NCI-H2107 (cell line): ENCODE measurements at places on chromosomes 6 and 20.

GRCh38 chr20:35085477-35086225, 7.0 kb downstream of the TRPC4AP start:
- DNase-seq: no peak

- DNase-seq: no peak
Measured at GRCh38 chr6:109393886-109394281, 11.6 kb upstream of the CD164 start.

GRCh38 chr20:2692036-2692885, at the start of gene EBF4:
TSS of gene EBF4 (plus strand) at chr20:2692780. CDS start at chr20:2693646, 866 bp downstream.
- no peak for DNase-seq

DNA sequence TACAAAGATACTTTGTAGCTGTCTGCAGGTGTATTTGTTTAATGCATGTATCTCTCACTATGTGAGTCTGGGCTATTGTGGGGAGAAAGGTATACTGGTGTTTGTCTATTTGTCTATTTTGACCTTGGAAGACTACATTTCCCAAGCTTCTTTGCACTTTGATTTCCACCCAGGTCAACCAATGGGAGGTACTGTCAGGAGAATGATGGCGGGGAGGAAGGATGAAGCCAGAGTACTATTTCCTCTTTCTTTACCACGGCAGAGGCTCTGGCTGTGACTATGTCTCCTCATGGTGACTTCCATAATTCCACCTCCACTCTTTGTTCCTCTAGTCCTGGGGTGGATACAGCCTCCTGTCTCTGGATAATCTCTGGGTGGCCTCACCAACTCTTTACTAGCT, 23.1 kb downstream of the LBP start:
- DNase-seq: no peak

- no peak for DNase-seq
Measured at GRCh38 chr6:72111611-72112010, 225.3 kb downstream of the RIMS1 start.

- DNase-seq: no peak
Measured at GRCh38 chr20:48786951-48787705, 40.7 kb downstream of the PREX1 start.

- DNase-seq: no peak
Measured at GRCh38 chr6:125307150-125307838, 5.5 kb upstream of the HDDC2 start.

DNA sequence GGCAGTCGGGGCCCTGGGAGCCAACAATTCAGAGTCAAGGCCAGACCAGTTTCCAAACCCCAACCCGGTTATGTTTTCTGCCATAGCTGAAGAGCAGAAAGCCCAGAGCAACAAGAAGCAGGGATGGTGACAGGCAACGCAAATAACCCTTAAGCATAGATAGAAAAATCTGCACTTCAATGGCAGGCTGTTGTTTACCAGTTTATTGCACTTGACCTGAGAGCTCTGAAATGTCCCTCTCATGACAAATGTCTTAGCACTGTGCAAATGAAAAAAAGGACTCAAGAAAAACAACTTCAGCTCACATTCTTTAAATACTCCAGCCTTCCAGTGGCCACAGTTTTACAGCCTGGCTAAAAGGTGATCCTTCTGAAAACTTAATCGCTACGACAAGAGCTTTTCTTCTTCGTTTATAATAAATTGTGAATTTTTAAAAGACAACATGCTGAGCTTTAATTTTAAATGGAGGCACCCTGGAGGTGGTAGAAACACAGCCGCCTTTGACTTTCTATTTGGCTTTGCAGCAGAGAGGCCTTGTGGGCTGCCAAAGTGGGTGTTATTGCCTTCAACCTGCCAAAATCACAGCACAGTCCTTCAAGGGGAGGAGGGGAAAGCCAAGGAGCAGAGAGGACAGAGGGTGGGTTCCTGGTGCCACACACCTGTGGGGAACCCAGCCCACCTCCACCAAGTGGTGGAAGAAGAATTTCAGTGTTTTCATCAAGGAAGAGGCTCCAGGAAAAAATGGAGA, 289.5 kb upstream of the CDYL start:
- DNase-seq: no peak

- no peak for DNase-seq
Measured at GRCh38 chr6:46651006-46651405, 1.6 kb downstream of the CYP39A1 start.

GRCh38 chr20:43467589-43467988, 9.9 kb downstream of the SRSF6 start:
- DNase-seq: no peak

- no peak for DNase-seq
Measured at GRCh38 chr20:48047447-48047846, 262.2 kb upstream of the SULF2 start.

GRCh38 chr6:168607272-168608112, 166.5 kb downstream of the SMOC2 start:
- peak; percentile 83 for DNase-seq

DNA sequence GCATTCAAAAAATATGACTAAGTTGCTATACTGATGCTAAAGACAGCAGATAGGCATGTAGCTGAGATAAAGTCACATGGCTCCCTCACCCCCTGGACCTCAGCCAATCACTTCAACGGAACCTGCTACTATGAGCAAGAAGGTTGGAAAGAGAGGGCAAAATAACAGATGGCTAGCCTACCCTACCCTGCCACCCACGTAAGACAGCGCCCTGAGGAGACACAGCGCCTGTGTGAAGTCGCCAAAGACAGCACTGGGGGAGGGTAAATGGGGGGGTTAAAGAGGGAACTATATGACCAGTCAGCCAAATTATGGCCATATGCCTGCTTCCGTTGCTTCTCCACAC, 163.2 kb downstream of the RALGAPA2 start:
- DNase-seq: no peak

DNA sequence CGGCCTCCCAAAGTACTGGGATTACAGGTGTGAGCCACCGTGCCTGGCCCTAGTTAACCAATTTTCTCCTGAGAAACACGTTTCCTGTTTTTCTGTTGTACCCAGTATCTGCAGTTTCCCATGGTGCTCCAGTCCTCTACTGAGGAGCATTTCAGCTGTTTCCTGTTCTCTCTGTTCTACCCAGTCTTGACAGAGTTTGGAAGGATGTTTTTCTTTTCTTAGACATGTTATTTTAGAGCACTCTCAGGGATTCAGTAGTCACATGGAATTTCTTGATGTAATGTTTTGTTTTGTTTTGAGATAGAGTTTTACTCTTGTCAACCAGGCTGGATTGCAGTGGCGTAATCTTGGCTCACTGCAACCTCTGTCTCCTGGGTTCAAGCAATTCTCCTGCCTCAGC, 129.8 kb upstream of the TIAM2 start:
- DNase-seq: no peak

- no peak for DNase-seq
Measured at GRCh38 chr6:17022604-17023003, 79.2 kb upstream of the STMND1 start.

GRCh38 chr20:10713161-10713560, 39.4 kb upstream of the JAG1 start:
- no peak for DNase-seq

DNA sequence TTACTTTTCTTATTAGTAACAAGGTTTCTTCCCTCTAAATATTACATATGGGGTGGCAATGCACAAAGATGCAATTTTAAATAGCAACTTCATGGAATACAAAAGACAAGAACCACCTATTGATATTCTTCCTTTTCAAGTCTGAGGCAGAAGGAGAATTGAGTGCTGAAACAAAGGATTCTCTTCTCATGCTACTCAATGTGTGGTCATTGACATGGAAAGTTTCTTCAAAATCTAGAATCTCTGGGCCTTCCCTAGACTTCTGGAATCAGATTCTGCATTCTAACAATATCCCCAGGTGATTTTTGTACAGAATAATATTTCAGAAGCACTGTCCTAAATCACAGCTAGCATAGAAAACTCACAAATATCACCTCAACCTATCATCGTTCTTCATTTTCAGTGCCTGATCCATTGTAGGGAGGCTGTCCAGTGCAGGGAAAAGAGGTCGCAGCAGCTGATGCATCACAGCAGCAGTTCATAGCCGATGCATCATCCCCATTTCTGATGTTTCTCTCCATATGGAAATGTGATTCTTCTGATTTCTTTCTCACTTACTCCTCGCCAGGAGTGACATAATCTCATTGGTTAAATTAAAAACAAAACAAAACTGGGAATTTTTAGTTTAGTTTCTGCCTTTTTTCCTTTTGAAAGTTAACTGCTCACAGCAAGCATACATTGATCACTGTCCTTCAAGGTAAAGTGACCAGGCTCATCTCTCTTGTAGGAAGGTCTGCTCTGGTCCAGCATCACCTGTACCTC, 139.5 kb upstream of the FAM83B start:
- no peak for DNase-seq

GRCh38 chr6:20479060-20479459, 55.2 kb upstream of the CDKAL1 start:
- no peak for DNase-seq

DNA sequence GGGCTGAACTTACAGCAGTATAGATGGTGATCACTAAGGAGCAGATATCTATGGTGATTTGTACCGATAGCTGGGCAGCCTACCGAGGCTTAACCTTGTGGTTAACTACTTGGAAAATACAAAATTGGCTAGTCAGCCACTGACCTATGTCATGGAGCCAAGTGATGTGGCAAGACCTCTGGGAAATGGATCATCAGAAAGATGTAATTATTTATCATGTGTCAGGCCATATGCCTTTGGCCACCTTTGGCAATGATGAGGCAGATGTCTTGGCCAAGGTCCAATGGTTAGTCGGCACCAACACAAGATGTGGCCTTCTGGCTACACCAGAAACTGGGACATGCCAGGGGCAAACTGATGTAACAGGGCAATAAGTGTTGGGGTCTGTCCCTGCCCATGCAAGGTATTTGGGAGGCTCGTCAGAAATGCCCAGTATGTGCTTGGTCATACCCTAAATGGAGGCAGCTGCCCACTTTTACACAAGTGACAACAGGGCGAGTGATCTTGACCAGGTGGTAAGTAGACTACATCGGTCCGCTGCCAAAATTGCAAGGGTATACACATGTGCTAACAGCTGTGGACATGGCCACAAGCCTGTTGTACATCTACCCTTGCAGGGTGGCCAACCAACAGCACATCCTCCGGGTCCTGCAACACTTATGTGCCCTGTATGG, 30.1 kb downstream of the HDDC2 start:
- no peak for DNase-seq

DNA sequence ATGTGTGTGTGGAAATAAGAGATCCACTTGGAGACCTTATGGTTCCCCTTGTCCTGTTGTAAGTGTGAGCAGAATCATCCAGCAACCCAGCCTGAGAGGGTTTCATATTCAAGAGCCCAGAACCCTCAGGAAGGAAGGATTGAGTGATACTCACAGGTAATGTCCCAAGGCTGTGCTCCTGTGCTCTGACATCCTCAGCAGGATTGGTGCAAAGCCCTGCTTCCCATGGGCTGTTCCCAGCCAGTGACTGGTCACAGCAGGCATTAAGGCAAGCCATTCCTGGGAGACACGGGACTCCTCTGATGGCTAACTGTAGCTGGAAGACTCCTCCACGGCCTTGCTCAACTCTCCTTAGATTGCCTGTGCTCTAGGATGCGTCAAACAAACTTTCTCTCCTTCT, 33.8 kb upstream of the HLA-G start:
- no peak for DNase-seq

DNA sequence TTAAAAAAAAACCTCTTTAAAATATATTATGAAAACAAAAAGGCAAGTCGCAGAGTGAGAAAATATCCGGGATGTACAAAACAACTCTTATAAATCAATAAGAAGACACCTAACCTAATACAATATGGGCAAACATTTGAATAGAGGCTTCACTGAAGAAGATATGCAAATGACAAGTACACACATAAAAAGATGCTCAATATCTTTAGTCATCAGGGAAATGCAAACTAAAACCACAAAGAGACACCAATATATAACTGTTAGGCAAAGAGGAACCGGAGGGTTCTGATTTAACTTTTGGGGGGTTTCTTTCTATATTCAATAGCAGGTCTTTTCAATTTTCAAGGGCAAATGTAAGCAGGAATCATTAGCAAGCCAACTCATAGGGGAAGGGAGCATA, 480.7 kb upstream of the SPTLC3 start:
- DNase-seq: no peak

DNA sequence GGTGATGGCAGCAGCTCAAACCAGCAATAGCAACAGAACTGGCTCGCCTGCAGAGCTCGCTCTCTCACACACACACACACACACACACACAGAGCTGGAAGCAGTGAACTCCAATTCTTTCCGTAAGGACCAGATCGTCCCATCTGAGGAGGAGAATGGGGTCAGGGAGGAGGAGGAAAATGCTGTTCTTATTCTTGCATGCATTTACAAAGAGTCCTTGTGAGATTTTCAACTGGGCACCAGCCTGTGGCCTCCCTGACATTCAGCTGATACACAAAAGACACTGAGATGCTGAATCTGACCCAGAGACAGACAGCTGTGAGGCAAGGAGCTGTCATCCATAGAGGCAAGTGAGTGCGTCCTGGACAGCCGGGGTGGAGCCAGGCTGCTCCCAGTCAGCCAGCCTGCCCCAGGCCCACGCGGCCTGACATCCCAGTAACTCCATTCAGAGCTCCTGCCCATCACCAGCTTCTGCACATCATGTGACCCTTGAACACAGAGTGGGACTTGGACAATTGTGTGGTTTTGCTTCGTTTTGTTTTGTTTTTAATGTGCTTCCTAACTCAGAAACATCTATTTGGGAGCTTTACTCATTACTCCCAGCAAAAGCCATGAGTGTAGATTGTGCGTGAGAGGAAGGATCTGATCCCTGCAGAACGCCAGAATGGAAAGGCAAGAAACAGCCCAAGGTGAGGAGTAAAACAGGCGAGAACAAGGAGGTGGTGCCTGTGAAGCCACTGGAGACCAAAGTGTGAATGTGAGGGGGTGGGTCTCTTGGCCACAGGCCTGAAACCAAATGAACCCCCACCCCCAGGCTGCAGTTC, 2.1 kb downstream of the SERPINB9 start:
- no peak for DNase-seq

GRCh38 chr6:6927521-6928361, 180.0 kb upstream of the RREB1 start:
- DNase-seq: no peak

GRCh38 chr6:2768696-2769095, 3.5 kb downstream of the WRNIP1 start:
- no peak for DNase-seq

DNA sequence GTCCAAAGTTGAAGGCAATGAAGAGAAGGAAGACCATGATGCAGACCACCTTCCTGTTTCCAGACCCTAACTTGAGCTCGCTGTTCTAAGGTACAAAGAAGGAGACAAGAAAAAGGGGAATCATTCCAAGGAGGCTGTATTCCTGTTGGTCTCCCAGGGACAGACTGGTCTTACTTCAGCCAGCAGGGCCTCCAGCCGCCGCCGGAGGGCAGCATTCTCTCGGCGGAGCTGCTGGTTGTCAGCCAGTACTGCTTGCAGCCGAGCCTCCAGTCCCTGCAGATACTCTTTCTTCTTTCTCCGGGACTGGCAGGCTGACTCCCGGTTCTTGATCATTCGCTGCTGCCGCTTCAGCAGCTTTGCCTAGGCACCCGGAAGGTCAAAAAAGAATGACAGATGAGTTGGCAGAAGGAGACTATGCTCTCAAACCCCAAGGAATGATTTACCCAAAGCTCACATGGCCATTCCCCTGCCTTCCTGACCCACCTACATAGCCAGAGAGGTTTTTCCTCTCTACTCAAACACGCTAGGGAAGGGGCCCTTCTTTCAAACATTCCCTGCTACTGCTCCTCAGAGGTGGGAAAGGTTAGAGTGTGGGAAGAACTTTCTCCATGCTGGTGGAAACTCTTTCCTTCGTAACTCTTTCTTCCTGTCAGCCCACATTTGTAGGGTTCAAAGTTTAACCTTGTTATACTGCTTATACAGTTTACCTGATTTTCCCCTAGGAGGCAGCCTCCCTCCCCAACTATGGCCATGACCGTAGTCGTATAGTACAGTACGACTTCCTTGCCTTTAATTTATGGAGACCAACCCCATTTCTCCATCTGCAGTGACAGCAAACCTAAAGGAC, 9.0 kb downstream of the ATF6B start:
- peak; percentile 9 for DNase-seq
